ENCODE measurements at places on chromosomes 3 and 15. TPM values are rescaled to one million over a fixed set of nuclear protein-coding genes. Genes with fewer than 3 reads are reported as not detected.

Gene GOLGA6L10
- total RNA-seq, result 3.0 TPM

Gene ZNF654
- total RNA-seq, result 20.2 TPM

Gene OCA2
- total RNA-seq, result not detected

Gene SLC12A8
- total RNA-seq, result 1.1 TPM

Gene RAB7A
- 304 TPM for total RNA-seq

DNA sequence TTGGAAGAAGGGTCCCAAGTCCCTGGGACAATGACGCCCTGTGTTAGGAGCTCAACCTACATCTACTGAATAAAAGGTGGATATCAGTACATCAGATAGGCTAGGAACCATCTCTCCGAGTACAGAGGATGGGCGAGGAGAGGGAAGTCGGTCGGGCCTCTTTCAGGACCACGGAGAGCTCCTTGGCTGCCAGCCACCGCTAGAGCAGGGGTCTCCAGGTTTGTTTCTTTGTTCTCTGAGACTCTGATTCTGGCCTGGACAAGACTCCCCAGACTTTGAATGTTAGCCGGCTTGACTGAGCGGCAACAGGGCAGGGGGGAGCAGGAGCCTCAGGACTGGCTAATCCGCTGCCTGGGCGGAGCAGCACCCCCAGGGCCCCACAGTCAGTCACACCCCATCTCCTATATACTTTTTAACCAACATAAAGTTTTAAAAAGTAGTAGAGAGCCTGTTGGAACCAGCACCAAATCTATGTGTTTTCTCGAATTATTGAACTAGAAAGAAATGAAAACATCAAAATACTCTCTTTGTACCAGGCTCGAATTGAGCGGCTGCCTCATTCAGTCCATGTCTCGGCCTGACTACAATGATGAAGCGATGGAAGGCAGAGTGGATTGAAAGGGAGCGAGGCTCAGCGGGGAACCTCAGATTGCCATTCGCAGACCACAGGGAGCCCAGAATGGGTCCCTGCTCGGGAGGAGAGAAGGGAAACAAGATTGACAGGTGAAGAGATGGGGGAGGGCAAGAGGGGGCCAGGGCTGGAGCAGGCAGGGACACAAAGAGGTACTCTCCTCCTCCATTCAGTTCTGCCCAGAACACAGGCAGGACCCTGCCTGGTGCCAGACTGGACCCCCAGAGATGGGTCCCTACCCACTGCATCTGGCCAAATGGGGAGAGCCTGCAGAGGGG, 131.6 kb downstream of the TPRA1 start:
- peaks cover 38% of the 10 kb centered on the region for H3K27me3 ChIP-seq
- DNase-seq, result peak; percentile 34
- H3K4me1 ChIP-seq, result peaks cover 10% of the 10 kb centered on the region
- no peaks in the 10 kb centered on the region for H3K36me3 ChIP-seq

DNA sequence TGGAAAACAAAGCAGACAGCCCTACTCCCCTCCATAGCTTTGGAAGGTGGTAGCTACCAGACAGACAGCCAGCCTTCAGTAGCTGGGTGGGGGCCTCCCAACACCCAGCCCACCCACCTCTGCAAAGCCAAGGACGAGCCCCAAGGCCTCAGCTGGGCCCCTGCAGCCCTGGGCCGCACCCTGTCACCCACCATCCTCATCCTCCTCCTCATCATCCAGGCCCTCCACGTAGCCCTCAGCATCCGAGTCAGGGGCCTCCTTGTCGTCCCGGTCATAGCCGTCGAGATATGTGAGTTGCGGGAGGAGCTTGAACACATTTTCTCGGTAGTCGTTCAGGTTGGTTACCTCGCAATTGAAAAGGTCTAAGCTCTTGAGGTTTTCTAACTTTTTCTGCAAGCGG, 36.5 kb downstream of the ANP32A start:
- H3K27me3 ChIP-seq, result no peaks in the 10 kb centered on the region
- peaks cover 49% of the 10 kb centered on the region for H3K4me1 ChIP-seq
- H3K4me3 ChIP-seq, result no peak overlapping the region
- no peak overlapping the region for H3K27ac ChIP-seq

DNA sequence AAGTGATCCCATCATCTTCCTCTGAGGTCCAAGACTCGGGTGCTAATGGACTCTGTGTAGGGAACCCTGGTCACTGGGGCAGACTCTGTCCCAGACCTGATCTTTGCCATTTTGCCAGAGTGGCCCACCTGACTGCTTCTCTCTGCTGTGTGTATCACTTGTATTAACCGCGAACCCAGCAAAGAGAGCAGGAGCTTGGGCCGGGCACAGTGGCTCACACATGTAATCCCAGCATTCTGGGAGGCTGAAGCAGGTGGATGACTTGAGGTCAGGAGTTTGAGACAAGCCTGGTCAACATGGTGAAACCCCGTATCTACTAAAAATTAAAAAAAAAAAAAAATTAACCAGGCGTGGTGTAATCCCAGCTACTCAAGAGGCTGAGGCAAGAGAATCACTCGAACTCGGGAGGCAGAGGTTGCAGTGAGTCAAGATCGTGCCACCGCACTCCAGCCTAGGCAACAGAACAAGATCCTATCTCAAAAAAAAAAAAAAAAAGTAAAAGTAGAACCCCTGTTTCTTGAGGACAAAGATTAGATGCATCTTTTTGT, 32.9 kb upstream of the CYP11A1 start:
- no peaks in the 10 kb centered on the region for H3K27me3 ChIP-seq
- H3K4me3 ChIP-seq, result peak overlapping the region; percentile 63
- H3K36me3 ChIP-seq, result peaks cover 4% of the 10 kb centered on the region
- peak overlapping the region; percentile 84 for H3K27ac ChIP-seq
- H3K4me1 ChIP-seq, result peaks cover 91% of the 10 kb centered on the region
- DNase-seq, result peak; percentile 79

DNA sequence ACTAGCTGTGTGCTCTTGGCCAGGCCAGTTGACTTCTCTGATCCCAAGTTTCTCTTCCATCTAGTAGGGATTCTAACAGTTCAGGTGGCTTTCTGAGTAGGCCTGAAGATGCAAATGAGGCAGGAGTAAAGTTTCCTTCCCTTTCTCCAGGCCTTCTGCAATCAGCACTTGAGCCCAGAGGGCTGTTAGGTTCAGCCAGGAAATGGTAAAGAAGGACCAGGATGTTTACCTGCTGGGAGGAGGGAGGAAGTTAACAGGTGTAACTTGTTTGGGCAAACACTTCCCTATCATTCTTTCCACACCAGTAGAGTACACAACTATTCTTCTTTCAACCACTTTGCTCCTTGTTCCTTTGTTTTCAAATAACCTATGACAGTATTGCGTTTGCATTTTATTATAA, 13.3 kb upstream of the TNFSF10 start:
- no peak for DNase-seq
- H3K36me3 ChIP-seq, result no peaks in the 10 kb centered on the region
- H3K27me3 ChIP-seq, result no peaks in the 10 kb centered on the region
- H3K27ac ChIP-seq, result no peak overlapping the region
- H3K4me1 ChIP-seq, result peaks cover 22% of the 10 kb centered on the region
- H3K4me3 ChIP-seq, result no peak overlapping the region

- H3K36me3 ChIP-seq, result no peaks in the 10 kb centered on the region
- DNase-seq, result no peak
- no peaks in the 10 kb centered on the region for H3K4me1 ChIP-seq
- no peak overlapping the region for H3K4me3 ChIP-seq
Measured at GRCh38 chr3:120841264-120841663, 66.7 kb upstream of the STXBP5L start.

All from activated CD8-positive, alpha-beta T cell treated with anti-CD3 and anti-CD28 coated beads for 36 hours (primary cell).